ENCODE measurements at places on chromosomes 4 and X.

DNA sequence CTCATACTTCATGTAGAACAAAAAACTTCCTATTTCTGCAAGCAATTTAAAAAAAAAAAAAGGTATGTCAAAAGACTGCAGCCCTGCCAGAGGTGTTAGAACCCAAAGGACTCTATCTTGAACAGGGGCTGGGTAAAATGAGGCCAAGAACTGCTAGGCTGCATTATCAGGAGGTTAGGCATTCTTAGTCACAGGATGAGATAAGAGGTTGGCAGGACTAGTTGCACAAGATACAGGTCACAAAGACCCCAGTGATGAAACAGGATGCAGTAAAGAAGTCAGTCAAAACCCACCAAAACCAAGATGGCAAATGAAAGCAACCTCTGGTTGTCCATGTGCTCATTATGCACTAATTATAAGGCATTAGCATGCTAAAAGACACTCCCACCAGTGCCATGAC lies 104.1 kb downstream of the ANOS1 start:
- no peak for DNase-seq

DNA sequence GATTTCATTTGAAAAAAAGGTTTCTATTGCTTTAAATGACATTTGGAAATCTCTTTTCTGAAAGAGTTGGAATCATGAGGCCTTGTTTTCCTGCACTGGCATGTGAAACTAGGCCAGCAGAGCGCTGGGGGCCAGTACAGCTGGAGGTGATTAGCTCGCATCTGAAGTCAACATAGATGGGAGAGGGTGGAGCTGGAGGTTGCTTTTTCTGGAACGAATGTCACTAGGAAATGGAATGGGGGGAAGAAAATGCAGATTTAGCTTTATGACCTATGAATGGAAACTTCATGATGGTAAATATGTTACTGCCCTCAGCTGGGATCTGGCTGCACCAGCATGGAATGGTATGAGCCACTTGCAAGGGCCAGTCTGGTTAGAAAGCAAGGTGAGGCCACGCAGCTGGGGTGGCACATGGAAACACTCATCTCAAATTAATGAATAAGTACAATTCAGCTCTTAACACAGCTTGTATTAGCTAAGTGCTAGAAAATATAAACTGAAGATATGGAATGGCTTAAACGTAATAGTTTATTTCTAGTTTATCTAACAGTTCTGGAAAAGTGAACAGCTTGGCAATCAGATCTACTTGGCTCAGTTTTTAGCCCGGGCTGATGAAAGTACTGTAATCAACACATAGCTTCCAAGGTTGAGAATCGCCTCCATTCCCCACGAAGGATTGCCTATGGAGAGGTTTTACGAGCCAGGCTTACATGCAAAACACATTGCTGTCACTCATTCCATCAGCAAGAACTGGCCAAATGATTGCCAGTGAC lies 32.5 kb downstream of the SLC10A6 start:
- DNase-seq: no peak

DNA sequence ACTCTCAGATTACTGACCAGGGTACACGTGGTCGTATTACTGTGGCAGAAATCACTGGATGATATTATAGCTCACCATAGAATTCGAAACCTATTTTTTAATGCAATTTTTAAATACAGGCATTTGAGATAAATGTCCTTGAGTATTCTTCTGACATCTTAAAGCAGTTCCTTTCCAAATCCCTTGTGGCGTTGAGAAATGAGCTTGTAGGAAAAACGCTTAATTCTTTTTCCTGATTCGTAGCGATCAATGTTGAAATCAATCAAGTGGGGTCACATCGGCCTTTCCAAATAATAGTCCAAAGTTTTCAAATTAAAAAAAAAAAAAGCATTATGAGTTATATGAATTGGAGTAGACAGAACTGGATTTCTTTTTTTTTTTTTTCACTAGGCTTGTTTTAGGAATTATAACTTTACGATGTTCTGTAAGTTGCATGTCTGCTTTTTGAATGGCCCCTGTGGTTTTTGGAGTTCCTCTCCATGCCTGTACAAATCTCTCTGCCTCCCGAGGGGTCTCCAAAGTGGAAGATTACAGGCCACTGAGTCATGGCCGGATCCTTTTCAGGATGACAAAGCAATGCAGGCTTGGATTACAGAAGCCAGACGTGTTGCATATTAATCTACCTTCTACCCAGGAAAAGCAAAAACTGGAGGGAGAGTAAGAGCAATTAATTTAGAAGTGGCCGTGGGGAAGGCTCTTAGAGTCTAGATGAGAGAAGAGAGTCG lies 226.1 kb downstream of the SHOX start:
- no peak for DNase-seq

GRCh38 chrX:8939322-8939721 lies 94.6 kb downstream of the FAM9B start:
- DNase-seq: no peak

- no peak for DNase-seq
Measured at GRCh38 chrX:16524316-16524715, 125.6 kb upstream of the S100G start.

- no peak for DNase-seq
Measured at GRCh38 chrX:151458824-151459223, 61.8 kb downstream of the VMA21 start.

- DNase-seq: no peak
Measured at GRCh38 chrX:94454606-94455005, 780.6 kb downstream of the FAM133A start.
